ENCODE measurements at places on chromosomes 11 and 22.

- DNase-seq: no peak
Measured at GRCh38 chr11:62615521-62615920, 2.5 kb downstream of the ROM1 start.

GRCh38 chr11:72098741-72099140, 4.4 kb downstream of the LAMTOR1 start:
- no peak for DNase-seq

DNA sequence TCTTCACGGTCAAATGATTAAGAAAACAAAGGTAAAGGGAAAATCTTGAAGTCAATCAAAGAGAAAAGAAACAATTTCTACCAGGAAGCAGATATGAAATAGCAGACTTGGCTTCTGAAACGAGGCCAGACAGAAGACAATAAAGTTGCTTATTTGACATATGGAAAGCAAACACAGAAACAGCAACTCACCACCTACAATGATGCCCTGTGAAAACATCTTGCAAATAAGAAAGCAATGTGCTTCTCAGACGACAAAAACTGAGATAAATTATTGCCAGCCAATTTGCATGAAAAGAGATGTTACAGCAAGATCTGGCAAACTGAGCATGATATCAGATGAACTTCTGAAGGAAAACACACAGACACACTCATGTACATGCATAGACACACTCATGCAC, 45.9 kb upstream of the CTSC start:
- no peak for DNase-seq

- DNase-seq: no peak
Measured at GRCh38 chr11:18100926-18101656, 4.8 kb downstream of the SAAL1 start.

DNA sequence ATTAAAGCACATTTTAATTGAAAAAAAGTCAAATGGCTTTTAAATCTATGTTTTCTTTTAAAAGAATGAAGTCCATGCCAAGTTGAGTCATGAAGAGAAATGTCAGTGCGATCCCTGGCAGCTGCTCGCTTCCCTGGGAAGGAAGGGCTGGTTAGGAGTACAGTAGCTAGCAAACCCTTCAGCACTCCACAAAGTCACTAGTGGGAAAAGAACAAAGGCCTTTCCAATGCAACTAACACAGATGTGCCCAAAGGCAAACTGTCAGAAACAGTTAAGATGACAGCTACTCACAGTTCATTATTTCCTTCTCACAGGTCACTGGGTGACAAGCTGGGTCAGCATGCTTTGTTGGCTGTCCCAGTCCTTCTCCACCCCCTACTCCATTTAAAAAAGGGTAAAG, 308.7 kb downstream of the DCDC1 start:
- DNase-seq: no peak

- DNase-seq: peak; percentile 67
Measured at GRCh38 chr11:103108933-103109817, at the start of gene DYNC2H1. DYNC2H1 (plus strand) TSS chr11:103109426; CDS start chr11:103109575, 149 bp downstream.

DNA sequence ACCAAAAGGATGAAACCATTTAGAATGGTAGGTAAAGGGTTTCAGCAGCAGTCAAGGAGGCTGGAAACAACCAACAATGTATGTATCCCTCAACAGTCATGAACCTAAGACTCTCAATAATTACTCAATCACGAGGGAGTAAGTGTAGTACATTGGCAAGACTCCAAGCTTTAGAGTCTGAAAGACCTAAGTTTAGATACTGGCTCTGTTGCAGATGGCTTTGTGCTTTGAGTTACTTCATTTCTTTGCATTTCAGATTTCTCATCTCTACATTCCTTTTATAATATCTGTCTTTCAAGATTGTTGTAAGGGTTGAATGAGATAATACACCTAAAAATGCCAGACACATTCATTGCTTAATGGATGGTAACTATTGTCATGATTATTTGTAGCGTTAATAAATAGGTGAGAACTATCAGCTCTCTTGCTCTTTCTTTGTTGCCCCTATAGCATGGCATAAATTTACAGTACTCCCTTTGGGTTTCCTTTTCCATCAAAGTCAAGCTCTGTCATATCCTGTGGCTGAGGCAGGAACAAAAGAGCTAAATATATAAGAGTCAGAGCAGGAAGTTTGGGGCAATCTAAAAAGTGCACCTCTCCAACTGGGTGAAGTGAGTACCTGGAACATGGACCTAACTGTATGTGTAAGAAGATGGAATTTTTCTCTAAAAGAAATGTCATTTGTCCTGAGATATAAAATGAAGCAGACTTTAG, 228.2 kb upstream of the ZC3H12C start:
- no peak for DNase-seq

GRCh38 chr11:126340960-126341606, 14.4 kb upstream of the ST3GAL4 start:
- no peak for DNase-seq

DNA sequence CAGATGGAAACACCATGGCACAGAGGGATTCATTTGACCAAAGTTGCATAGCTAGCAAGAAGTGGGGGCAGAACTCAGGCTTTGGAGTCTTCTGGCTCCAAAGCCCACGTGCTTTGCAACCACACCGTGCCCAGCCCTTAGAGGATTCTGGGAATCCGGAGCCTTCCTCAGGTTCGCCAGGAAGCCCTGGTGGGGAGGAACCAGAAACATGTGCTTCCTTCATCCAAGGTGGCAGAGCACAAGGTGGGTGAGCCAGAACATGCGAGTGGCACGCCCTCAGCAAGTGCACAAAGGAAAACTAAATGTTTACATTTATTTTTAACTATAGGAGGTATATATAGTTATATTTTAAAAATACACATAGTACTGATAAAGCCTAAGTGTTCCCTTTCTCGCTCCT, 151.9 kb upstream of the NECTIN1 start:
- DNase-seq: no peak

Measured in NCI-H524 treated with DMSO at 0.1 percent for 48 hours (cell line).